ENCODE measurements at places on chromosomes 5 and 9.

GRCh38 chr5:102902135-102902448 is 147.0 kb downstream of the PAM start:
- no peak for DNase-seq

DNA sequence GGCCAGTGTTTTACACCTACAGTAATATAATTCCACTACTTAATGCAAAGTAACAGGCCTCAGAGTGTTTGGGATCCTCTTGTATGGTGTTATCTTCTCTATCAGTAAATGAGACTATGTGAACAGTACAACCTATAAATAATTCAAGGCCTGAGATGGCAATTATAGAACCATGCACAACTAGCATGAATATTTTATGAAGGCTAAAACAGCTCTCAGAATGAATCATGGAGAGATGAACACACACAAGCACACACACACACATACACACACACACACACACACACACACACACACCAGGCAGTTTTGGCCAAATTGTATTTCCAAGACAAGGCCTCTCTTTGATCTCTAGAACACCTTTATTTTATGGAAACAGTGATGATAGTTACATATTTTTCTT is 224.9 kb downstream of the EBF1 start:
- DNase-seq, result no peak

DNA sequence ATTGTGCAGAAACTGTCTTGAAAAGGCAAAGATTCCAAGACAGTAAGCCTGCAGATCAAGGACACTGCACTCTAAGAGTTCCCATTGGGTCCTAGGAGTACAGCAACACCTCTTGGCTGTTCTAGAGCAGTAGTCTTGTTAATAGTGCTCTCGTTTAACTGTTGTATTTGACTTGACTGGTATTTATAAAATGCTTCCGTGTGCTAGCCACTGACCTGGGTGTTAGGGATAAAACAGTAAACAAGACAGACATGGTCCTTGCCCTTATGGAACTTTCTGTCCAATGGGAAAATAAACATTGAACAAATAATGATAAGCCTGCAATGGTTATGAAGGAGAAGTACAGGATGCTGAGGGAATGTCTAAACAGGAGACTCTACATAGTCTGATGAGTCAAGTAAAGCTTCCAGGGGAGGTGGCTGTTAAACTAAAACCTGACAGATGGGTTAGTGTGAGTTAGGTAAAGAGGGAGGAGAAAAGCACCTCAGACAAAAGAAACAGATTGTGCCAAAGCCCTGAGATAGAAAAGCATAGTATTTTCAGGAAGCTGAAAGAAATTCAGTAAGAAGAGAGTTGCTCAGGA is 33.3 kb downstream of the TDRD7 start:
- DNase-seq, result no peak

GRCh38 chr9:133341369-133342068 is 5.5 kb upstream of the SURF6 start:
- no peak for DNase-seq

GRCh38 chr5:115501464-115502210 is 42.9 kb downstream of the FEM1C start:
- DNase-seq, result no peak

- no peak for DNase-seq
Measured at GRCh38 chr5:136249678-136250266, 56.8 kb upstream of the SMIM32 start.

DNA sequence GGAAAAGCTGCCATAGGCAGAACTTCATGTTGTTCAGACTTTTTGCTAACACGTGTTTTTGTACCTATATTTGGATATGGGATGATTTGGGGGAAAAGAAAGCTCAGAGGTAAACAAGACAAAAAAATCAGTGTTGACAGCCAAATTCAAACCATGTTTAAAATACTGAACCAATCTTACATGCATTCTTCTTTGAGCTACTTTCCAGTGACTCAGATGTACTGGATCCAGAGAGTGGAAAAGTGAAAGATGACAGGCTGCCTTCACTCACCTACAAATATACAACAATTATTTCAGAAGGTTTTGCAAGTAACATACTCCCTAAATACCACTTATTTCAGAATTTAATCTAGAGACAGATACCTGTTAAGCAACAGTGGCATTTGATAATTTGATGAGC is 165.7 kb downstream of the MPDZ start:
- DNase-seq, result no peak

Measured in stimulated activated naive CD4-positive, alpha-beta T cell (primary cell).